Adrenal gland (tissue), 19 donors: ENCODE measurements at places on chromosomes 12 and 14. TPM values are rescaled to one million over a fixed set of nuclear protein-coding genes. Genes with fewer than 3 reads are reported as not detected.

GRCh38 chr14:32354716-32355115 lies 25.6 kb downstream of the AKAP6 start:
- no peaks in the 10 kb centered on the region for H3K4me1 ChIP-seq
- H3K4me3 ChIP-seq = no peak overlapping the region
- H3K27me3 ChIP-seq = no peaks in the 10 kb centered on the region
- H3K27ac ChIP-seq = no peak overlapping the region
- no peak for DNase-seq
- H3K36me3 ChIP-seq = no peaks in the 10 kb centered on the region

- H3K36me3 ChIP-seq = peaks cover 71% of the 10 kb centered on the region
- H3K4me3 ChIP-seq = no peak overlapping the region
- H3K4me1 ChIP-seq = no peaks in the 10 kb centered on the region
- H3K27me3 ChIP-seq = no peaks in the 10 kb centered on the region
Observed at GRCh38 chr12:121334513-121335343, 17.5 kb downstream of the ANAPC5 start.

Gene GPR137C
- total RNA-seq = 0.34 TPM

GRCh38 chr14:50501642-50502041 lies 30.7 kb downstream of the MAP4K5 start:
- no peak overlapping the region for H3K27ac ChIP-seq
- H3K4me3 ChIP-seq = no peak overlapping the region
- no peak for DNase-seq
- H3K27me3 ChIP-seq = no peaks in the 10 kb centered on the region
- no peaks in the 10 kb centered on the region for H3K4me1 ChIP-seq

GRCh38 chr12:54448344-54448743 lies 25.1 kb downstream of the GTSF1 start:
- H3K4me1 ChIP-seq = no peaks in the 10 kb centered on the region
- H3K4me3 ChIP-seq = no peak overlapping the region
- peaks cover 9% of the 10 kb centered on the region for H3K27me3 ChIP-seq
- H3K27ac ChIP-seq = no peak overlapping the region

Gene OAS1
- 32.0 TPM for total RNA-seq

DNA sequence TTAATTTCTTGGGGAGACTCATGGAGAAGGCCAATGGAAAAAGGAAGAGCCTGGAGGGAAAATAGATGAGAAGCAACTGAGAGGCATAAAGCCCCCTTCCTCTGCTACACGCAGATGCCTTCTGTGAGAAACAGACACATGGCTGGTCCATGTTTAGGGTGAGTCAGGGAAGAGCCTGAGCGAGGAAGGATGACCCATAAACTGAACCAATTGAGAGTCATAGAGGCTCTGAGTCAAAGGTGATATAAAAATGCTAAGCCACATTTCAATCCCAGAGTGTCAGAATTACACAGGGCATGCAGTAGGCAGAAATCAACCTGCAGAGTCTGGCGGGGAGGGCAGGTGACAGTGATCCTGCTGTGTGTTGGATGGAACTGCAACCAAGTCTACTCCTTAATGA lies 30.1 kb upstream of the NEDD1 start:
- no peaks in the 10 kb centered on the region for H3K27me3 ChIP-seq
- no peaks in the 10 kb centered on the region for H3K36me3 ChIP-seq
- H3K4me1 ChIP-seq = no peaks in the 10 kb centered on the region
- H3K27ac ChIP-seq = no peak overlapping the region
- no peak for DNase-seq
